Regular cardiac myocyte (primary cell): ENCODE measurements at places on chromosomes 13 and 19. TPM values are rescaled to one million over a fixed set of nuclear protein-coding genes. Genes with fewer than 3 reads are reported as not detected.

LILRB5 gene
- not detected in 2 replicates for total RNA-seq

TBC1D17 gene
- total RNA-seq: 6.3 and 7.9 TPM in 2 replicates

F10 gene
- 4.2 and 12.1 TPM in 2 replicates for total RNA-seq

RAP2A gene
- total RNA-seq: 41.7 and 41.8 TPM in 2 replicates

NPAS1 gene
- total RNA-seq: 3.4 and 5.6 TPM in 2 replicates

ZNF66 gene
- 1.4 and 2.3 TPM in 2 replicates for total RNA-seq

TMC4 gene
- 0.38 and 1.4 TPM in 2 replicates for total RNA-seq

FGF21 gene
- total RNA-seq: not detected in 2 replicates

FFAR2 gene
- not detected in 2 replicates for total RNA-seq

CLC gene
- not detected in 2 replicates for total RNA-seq

ZNF285 gene
- total RNA-seq: 3.1 and 3.4 TPM in 2 replicates

KLK3 gene
- total RNA-seq: not detected in 2 replicates

PRDX2 gene
- total RNA-seq: 184 and 196 TPM in 2 replicates

ZNF493 gene
- total RNA-seq: 5.2 and 12.7 TPM in 2 replicates

PRR36 gene
- under 0.01 TPM in 1 of 2 replicates, not detected in the other for total RNA-seq

DCT gene
- 0.28 TPM in 1 of 2 replicates, not detected in the other for total RNA-seq

KCTD15 gene
- 28.6 and 30.2 TPM in 2 replicates for total RNA-seq

CCDC8 gene
- 12.8 and 21.1 TPM in 2 replicates for total RNA-seq

SULT2A1 gene
- not detected in 2 replicates for total RNA-seq

FOSB gene
- 4.6 and 9.9 TPM in 2 replicates for total RNA-seq

APOC4 gene
- not detected in 2 replicates for total RNA-seq

SYT3 gene
- under 0.01 and 0.85 TPM in 2 replicates for total RNA-seq

FGF22 gene
- total RNA-seq: not detected in 2 replicates

ZNF587B gene
- 18.6 and 44.9 TPM in 2 replicates for total RNA-seq

C19orf73 gene
- total RNA-seq: 0.58 and 0.85 TPM in 2 replicates

ZNF221 gene
- total RNA-seq: 5.9 and 9.6 TPM in 2 replicates

ZNF222 gene
- total RNA-seq: 6.3 and 6.5 TPM in 2 replicates

CEACAM20 gene
- total RNA-seq: not detected in 2 replicates

GPR12 gene
- total RNA-seq: not detected in 2 replicates

WDR62 gene
- total RNA-seq: 0.85 and 8.4 TPM in 2 replicates

STK24 gene
- 35.0 and 58.5 TPM in 2 replicates for total RNA-seq

ETFB gene
- total RNA-seq: 107 and 182 TPM in 2 replicates

C19orf81 gene
- not detected in 2 replicates for total RNA-seq

APOC1 gene
- 1.3 and 3.4 TPM in 2 replicates for total RNA-seq

ZNF761 gene
- 11.7 and 17.5 TPM in 2 replicates for total RNA-seq

FSD1 gene
- total RNA-seq: 4.5 and 12.8 TPM in 2 replicates

GIPC1 gene
- total RNA-seq: 95.0 and 118 TPM in 2 replicates
